CD4-positive, alpha-beta T cell treated with Interleukin-10 for 1 hour (primary cell): ENCODE measurements at places on chromosomes 7 and 10.

GRCh38 chr7:10643545-10643944 is 330.1 kb upstream of the PHF14 start:
- peak; percentile 7 for DNase-seq

GRCh38 chr10:66654861-66655260 is 271.0 kb upstream of the LRRTM3 start:
- DNase-seq = no peak

GRCh38 chr10:88541116-88541626 is 41.9 kb downstream of the RNLS start:
- no peak for DNase-seq

DNA sequence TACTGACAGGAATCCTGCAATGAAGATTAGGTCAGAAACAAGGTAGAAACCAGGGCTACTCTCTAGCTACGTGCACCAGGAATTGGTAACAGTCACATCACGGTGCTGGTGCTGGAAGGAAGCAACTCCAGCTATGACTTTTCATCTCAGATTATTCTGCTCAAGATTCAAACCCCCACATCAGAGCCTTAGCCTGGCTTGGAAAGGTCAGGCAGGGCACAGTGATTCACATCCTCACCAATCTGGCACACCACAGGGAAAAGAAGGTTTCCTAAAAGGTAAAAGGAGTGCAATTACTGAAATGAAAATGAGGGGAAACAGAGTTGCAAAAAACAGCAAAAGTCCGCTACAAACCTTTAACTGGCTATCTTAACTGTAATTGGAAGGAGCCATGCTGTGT is 240.2 kb upstream of the NPSR1 start:
- no peak for DNase-seq

DNA sequence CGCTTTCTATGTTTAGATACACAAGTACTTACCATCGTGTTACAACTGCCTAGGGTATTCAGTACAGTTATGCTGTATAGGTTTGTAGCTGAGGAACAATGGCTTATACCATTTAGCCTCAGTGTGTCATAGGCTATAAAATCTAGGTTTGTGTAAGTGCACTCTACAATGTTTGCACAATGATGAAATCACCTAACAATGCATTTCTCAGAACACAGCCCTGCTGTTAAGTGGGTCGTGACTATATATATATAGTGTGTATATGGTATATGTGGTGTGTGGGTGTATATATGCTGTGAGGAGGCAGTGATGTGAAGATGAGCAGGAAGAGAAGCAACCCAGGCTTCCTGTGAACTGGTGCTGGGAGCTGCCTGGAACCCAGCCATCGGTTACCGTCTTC is 65.6 kb upstream of the MKI67 start:
- no peak for DNase-seq

- DNase-seq = peak; percentile 23
These were observed 635 bp downstream of the ZNF12 start for GRCh38 chr7:6705959-6706665.
